ENCODE measurements at places on chromosomes 4 and X.

- DNase-seq, result no peak
Measured at GRCh38 chr4:75429208-75429607, 85.0 kb downstream of the RCHY1 start.

DNA sequence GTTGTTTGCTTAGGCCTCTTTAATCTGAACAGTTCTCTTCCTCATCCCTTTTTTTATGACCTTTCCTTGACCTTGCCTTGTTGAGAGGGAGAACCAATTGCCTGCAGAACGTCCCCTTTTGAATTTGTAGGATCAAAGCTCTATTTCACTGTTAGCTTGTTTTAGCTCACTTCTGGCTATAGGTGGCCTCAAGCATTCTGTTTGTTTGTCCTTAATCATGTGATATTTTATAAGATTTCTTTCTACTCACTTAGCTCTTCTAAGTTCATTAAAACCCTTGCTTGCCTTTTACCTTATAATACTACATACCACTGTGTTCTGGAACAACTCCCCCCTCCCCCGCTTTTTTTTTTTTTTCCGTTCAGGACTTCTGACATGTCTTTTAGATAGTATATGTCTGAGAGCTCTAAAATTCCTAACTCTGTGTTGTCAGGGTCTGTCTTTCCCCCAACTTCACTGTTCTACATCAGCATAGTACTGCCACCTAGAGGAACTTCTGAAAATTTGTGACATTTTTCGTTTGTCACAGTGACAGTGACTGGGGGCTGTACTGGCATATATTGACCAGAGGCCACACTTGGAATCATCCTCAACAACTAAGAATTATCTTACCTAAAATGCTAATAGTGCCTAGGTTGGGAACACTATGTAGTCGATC lies 128.5 kb downstream of the LARP7 start:
- DNase-seq, result peak; percentile 15

DNA sequence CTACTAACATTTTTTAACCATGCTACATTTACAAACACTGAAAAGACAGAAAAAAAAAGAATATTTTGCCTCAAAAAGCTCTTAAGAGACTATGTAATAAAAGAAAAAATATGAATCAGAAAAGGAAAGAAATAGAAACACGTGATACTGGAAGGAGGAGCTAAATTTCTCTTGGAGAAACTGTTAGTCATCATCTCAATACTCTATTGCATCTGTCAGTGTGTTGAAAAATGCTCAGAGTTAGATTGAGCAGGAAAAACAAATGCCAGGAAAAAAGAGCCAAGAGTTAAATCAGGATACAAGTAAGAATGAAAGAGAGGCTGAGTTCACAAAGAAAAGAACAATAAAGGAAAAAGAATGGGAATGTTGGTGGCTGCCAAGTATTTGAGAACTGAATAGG lies 2.6 kb downstream of the RAB28 start:
- no peak for DNase-seq

GRCh38 chr4:169253113-169253671 lies 17.6 kb downstream of the SH3RF1 start:
- DNase-seq, result no peak

- DNase-seq, result no peak
Measured at GRCh38 chr4:119861731-119862130, 204.9 kb downstream of the MAD2L1 start.

- DNase-seq, result no peak
Measured at GRCh38 chr4:177127658-177128057, 182.0 kb upstream of the NEIL3 start.

GRCh38 chr4:119832776-119833175 lies 204.2 kb upstream of the PDE5A start:
- DNase-seq, result no peak

- peak; percentile 16 for DNase-seq
Measured at GRCh38 chrX:133265331-133265730, 47.2 kb upstream of the TFDP3 start.

DNA sequence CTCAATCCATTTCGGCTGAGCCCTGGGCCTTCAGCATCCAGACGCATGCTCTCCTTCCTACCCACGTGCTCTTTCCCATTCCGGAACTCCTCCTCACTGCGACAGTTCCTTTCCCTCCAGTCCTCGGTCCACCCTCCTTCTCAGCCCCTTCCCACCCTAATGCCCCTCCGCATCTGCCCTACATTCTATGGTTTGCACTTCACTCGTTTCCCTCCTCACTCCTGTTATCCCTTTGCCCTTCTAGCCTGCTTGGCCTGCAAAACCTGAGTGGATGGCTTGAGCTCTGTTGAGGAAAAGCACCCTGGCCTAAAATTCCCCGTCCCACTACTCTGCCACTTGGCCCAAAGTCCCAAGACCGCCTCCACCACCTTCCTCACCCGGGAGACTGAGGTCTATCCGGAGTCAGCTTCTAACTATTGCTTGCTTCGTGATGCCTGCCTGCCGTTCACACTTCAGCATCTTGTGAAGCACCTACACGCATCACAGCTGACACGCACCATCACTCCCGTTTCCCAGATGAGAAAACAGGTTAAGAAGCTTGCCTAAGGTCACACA lies 38.6 kb downstream of the MAP7D3 start:
- DNase-seq, result no peak

GRCh38 chrX:15873566-15873965 lies 19.0 kb upstream of the AP1S2 start:
- no peak for DNase-seq

- no peak for DNase-seq
Measured at GRCh38 chr4:110041735-110042134, 129.1 kb downstream of the EGF start.

GRCh38 chrX:75155447-75155826 lies 646 bp downstream of the ABCB7 start:
- DNase-seq, result no peak

DNA sequence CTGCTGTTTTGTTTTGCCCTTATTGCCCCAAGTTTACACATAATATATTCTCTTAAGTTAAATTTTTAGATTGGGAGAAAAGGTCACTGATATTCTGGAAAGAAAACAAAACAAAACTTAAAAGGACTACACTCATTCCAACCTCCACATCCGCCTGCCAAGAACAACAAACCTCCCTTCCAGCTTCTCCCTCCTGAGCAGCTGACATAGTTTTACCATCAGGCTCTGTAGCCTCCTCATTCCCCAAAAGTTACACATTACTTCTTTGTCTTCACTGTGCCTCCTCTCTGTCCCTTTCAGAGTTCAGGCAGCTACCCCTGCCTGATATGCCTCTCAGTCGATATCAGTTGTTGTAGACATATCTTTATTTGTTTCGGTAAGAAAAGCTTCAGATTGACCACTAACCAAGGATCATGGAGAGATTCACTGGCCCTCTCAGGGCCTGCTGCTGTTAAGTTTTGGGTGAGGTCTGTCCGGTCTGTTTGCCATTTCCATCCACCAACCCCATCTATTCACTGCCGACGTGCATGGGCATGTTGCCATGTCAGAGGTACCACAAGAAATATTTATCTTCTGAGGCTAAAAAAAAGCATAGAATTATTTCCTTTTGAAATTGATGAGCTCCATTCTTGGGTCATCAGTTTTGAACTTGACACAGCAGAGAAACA lies 164.1 kb downstream of the GASK1B start:
- no peak for DNase-seq

- DNase-seq, result no peak
Measured at GRCh38 chr4:70838204-70838603, 1.5 kb downstream of the GRSF1 start.

GRCh38 chr4:53067125-53067802 lies 205.1 kb downstream of the RASL11B start:
- no peak for DNase-seq

GRCh38 chrX:129522184-129523078 lies 859 bp downstream of the SMARCA1 start:
- peak; percentile 67 for DNase-seq

DNA sequence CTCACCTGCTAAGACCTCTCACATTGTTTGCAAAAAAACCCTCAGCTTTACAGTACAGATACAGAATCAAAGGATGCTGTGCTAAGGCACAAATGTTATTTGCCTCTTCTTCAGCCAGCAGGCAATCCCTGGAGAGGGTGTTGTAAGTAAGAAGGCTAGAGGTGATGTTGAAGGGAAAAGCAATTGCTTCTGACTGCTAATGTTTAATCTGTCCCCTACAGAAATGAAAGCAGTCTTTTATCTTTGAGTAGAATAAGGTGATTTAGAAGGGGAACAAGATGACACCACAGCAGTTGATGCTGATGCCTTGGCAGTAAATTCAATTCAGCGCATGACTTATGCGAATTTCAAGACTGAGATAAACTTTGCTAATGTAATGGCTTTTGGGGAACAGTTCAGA lies 1064.8 kb upstream of the IGFBP7 start:
- DNase-seq, result no peak

DNA sequence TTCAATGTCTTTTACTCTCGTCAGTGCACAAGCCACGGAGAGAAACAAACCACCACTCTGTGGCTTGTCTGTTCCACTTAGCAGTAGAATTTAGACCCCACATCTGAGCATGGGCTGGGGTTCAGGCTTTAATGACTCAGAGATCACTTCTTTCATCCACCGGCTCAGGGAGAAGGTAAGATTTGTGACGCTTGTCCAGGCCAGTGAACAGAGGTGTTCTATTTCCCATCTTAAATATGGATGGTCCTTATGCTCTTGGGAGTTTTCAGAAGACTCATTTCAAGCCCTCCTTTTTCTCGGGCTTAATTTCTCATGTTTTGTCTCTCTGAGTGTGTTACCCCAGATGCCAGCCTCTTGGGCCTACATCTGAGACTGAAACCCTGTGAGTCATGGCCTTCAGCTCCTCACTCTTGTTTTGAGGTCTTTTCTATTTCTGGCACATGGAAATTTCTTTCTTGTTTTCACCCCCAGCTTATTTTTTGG lies 127.4 kb upstream of the SFRP2 start:
- DNase-seq, result no peak

DNA sequence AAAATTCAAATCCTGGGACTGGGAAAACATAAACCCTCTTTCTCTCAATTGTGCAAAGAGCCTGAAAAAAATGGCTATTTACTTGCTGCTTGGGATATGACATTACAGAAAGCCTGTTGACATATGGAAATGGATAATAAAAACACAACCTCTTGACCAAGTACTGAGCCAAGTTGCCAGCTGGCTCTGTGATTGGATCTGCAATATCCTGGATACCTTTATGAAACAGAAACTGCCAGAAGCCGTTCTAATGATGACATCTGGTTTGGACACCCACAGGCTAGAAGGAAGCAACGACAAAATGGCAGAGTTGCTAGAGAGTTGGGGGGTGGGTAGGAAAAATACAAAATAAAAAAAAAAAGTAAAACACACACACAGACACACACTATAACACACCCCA lies 481.4 kb downstream of the FAT4 start:
- DNase-seq, result no peak

DNA sequence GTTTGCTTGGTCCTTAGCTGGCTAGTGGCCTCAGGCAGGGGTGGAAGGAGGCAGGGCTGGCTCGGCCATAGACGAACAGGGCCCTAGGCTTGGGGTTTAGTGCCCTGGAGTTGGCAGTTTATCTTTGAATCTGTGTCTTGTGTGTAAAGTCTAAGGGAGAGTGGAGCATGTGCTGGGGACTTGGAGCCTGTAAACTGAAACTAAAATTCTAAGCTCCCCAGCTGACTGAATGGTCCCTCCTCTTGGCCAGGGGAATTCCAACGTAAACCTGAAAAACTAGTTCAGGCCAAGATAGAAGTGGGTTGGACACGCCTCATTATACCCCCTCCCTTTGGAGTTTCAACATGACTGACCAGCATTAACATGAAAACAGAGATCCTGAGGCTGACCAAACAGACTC lies 46.1 kb upstream of the GPR78 start:
- peak; percentile 54 for DNase-seq

DNA sequence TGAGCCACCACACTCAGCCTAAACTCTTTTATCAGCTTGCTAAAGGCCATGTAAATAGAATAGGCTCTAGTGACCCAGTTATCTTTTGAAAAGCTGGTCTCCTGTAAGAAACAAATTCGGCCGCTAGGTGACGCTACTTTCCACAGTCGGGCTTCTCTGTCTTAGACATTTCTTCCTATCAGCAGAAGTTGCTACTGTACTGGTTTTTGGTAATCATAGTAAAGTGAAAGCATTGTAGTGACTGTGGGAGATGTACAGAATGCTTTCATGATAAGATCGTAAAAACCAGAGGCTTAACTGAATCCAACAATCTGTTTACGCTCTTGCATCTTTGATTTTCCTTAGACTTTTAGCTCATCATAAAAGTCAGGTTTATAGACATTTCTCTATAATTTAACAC lies 82.6 kb downstream of the GK start:
- no peak for DNase-seq

- no peak for DNase-seq
Measured at GRCh38 chr4:170652571-170652970, 562.8 kb upstream of the AADAT start.

DNA sequence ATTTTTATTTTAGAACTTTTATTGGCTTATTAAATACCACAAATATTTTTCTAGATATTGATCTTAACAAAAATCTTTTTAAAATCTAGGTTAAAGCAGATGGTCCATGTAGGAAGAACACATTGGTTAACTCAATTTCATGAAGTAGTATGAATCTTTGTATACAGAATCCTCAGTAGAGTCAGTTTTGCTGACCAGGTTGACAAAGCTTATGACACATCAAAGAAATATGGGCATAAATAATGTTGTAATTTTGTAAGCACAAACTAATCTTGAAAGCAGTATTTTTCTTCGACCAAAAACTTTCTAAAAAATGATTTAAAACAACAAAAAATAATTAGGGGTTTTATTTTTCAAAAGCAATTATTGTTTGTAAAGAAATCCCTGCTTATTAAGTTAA lies 479.3 kb upstream of the PCDH10 start:
- DNase-seq, result no peak

DNA sequence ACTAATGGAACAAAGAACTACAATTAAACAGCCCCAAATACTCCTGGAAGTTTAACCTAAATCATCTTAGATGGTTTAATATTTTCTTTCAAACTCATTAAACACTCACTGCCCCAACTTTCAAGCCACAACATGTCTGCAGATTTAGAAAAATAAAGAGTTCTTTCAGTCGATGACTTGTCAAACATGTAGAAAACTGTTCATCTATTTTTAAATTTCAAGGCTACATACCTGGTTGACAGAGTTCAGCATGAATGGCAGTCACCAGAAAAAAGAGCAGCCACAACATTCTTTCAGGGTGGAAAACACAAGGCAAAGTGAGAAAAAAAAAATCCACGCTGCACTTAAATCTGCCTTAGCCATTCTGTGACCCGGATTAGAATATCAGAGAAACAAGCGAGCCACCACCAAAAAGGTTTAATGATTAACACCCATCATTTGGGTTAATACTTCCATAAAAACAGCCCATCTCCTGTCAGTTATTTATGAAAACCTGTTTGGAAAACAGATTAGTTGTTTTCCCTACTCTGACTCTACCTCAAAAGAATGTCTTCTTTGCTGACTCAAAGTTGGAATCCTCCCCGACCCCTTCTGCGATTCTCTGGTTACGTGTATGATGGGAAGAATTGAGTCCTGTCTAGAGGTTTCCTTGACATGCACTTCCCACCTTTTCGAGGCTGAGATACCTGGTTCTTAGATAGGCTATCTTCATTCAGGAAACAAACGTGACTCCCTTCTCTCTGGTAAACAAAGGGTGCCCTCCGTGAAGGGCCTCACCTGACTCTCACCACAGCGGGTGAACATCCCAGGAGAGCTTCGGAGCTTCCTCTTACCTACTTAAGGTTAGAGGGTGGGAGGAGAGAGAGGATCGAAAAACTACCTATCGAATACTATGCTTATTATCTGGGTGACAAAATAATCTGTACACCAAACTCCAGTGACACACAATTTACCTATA lies at the start of gene CLTRN:
Gene CLTRN (minus strand): TSS at position 319 of the 958 bp plus-strand sequence. CDS start 30 bp downstream, at position 289.
- no peak for DNase-seq

- no peak for DNase-seq
Measured at GRCh38 chr4:1018147-1019020, 7.0 kb downstream of the FGFRL1 start.

Data from right kidney (tissue), 9 donors.